ENCODE measurements at places on chromosomes 3 and 15.

GRCh38 chr15:33107950-33108349 lies 86.6 kb downstream of the FMN1 start:
- DNase-seq: no peak

DNA sequence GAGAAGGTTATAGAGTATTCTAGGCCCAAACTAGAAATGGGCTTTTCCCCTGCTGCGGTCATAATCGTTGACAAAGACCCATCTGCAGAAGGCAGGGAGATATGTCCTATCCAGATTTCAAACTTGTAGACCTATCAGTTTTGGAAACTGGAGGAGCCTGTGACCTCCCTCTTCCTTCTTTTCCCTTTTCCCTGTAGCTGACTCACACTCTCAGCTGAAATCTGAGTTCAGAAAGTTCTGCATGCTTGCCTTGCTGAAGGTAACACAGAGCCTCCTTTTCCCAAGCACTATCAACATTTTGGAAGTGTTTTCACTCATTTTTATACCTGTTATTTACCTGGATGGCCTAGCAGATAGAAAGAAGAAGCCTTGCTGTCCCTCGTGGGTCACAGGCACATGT lies 59.1 kb upstream of the PSMD6 start:
- no peak for DNase-seq

- no peak for DNase-seq
Observed at GRCh38 chr3:34678575-34678974, 880.1 kb downstream of the PDCD6IP start.

DNA sequence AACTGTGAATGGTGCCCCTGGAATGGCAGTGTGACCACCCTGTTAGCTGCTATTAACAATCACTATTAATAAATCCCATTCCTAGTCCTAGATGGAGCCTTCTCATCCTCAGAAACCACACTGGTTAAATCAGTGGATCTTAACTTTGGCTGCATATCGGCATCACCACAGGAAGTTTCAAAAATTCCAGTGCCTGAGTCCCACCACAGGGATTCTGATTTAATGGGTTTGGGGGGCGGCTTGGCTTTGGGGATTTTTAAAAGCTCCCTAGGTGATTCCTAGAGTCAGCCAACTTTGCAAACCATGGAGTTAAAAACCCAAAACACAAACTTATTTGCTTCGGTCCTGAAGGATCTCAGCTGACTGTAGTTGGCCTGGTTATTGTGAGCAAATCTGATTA lies 3.1 kb downstream of the FAM107A start:
- no peak for DNase-seq

DNA sequence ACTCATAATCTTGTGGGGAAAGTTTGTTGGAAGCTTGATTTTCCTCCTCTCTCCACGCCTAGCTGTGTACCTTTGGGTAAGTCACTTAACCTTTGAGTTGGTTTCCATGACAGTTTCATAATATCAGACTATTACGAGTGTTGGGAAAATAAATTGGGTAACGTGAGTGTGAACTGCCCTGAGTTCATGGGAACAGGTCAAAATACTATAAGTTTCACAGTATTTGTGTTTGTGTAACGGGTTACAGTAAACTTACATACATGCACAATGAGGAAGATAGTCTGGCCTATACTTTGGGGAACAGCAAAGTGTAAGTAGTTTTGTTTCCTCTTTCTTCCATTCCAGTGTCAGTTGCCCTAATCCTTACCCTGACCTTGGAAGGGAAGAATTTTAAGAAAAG lies 509.9 kb downstream of the MECOM start:
- no peak for DNase-seq

DNA sequence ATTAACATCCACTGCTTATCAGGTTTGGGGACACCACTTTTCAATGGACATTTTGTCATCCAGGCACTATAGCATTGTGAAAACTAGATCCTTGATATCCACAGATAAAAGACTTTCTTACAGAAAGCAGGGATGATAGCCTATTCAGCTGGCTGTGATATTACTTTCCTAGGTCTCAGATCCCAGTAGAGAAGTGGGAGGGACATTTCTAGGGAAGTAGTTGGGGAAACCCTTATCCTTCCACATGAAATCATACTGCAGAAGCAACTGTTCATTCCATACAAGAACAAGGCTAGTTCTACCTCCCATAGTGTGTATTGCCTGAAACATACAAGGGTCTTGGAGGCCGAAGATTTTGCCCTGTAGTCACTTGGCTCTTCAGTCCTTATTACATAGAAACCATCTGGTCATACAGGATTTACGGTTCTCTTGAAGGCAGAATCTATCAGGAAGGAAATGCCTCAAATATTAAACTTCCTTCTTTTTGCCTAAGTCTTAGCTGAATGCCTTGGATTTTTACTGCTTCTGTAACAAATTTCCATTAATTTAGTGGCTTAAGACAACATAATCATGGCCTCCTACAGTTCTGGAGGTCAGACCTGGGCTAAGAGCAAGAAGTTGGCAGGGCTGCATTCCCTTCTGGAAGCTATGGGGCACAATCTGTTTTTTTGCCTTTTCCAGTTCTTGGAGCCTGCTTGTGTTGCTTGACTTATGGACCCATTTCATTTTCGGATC lies 119.4 kb downstream of the ECT2 start:
- DNase-seq: no peak

DNA sequence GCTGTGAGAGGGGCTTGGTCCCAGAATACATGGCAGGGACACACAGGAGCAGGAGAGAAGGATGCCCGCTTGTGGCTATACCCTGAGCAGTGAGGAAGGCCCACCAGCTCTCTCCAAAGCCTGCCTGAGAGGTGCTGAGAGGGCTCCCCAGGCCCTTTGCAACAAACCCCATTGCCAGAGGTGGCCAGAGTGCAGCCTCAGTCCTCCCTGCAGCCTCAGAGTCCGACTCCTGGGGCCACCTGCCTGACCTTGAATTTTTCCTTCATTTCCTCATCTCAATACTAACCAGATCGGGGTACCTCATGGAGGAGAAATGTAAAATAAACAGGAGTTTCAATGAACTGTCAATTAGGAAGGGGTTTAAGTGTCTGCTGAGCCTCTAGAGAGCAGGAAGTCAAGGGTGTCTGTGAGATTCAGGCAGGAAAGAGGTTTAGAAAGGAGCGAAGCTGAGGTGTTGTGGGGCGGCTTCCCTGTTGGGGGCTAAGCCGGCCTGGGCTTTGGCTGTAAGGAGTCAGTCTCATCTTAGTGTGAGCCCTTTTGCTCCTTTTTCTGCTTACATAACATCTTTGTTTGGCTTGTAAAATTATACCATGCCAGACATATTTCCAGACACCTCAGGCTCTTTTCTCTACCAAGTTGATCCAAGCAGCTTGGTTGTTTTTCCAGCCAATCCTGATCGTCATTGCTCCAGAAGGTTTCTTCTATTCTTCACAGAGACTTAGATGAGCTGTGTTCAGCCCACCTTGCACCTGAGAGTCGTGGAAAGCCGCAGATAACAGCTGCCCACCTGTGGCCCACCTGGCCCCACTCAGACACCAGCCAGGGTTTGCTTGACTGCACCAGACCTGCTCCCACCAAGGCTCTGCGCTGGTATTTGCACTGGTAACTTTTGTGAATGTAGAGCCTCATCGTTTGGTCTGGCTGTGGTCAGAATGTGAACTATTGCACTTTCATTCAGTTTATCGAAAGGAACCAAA lies 36.7 kb downstream of the CMTM7 start:
- DNase-seq: no peak

DNA sequence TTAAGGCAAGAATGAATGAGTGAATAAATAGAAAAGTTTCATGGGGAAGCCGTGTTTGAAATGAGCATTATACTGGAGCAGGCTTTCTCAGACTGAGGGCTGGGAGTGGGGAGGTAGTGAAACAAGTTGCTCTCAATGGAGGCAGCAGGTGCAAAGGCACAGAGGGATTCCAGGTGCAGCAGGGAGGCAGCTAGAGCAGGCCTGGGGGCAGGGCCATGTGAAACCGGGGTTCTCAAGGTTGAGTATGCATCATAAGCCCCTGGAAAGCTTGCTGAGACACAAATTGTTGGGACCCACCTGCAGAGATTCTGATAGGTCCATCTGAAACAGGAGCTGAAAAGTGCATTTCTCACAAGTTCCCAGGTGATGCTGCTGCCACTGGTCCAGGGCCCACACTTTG lies 45.3 kb downstream of the BFSP2 start:
- DNase-seq: no peak

GRCh38 chr15:52518487-52519371 lies 10.0 kb downstream of the MYO5A start:
- DNase-seq: no peak

DNA sequence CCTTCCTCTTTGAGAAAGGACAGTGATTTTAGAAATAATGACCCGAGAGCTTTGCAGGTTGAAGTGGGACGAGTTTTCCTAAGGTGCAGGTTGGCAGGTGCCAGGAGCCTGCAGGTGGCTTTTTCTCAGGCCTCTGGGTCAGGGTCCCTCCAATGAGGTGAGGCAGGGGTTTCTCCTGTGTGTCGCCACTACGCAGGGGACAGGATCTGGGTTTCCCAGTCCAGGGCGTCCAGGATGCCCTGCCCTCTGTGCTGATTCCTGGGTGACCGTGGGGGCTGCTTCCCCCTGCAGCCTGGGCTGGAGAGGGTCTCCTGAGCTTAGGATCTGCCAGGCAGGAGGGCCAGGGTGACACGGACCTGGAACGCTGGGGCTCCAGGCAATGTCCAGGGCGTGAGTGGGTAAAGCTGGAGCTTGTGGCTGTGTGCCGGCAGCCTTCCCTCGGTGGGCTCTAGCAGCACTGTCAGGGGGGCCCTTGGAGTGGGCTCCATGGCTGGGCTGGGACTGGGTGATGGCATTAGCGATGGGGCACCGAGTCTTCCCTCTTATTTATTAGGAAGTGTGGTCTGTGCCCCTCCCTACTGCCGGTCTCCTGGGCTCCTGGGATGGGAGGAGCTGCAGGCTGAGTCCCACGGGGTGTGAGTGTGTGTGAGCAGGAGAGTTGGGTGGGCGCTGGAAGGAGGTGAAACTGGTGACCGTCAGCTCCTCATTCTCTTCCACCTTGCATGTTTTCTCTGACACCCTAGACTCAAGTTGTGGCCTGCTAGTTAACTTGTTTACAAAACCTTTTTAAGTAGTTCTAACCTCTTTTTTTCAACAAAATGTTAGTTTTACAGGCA lies 1.8 kb downstream of the APBA2 start:
- DNase-seq: no peak

- no peak for DNase-seq
Observed at GRCh38 chr15:94644433-94644832, 413.1 kb downstream of the MCTP2 start.

DNA sequence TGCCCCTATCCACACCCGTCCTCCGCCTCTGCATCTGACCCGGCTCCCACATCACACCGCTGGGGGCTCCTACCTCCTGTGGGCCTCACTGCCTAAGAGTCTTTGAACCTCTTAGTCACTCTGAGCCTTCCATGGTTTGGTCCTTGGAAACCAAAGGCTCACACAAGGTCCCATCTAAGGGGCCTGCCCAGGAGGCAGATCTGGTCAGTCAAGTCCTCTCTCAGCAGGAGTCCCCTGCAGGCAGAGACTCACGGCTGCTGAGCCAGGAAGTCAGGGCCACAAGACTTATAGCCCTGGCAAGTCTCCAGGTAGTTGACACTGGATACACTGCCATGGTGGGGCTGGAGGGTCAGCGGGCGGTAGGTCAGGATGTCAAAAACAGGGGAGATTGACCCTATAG lies 31.2 kb upstream of the ALDH1L1 start:
- no peak for DNase-seq

DNA sequence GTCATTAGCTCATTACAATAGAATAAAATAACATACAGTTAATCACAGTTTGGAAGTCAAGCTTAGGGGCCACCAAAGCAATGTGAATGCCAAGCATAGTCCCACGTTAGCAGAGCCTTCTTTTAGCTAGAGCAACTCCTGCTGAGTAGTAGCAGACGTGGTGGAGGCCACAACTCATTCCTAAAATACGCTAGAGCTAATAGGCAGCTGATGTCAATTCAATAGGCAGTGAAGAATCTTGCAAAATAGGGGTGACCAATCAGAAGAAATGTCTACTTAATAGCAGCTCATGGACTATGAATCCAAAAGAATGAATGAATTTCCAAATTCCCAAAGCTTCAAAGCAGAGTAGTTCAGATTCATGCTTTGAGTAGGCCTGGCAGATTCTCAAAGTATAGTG lies 292.9 kb upstream of the RORA start:
- DNase-seq: no peak

DNA sequence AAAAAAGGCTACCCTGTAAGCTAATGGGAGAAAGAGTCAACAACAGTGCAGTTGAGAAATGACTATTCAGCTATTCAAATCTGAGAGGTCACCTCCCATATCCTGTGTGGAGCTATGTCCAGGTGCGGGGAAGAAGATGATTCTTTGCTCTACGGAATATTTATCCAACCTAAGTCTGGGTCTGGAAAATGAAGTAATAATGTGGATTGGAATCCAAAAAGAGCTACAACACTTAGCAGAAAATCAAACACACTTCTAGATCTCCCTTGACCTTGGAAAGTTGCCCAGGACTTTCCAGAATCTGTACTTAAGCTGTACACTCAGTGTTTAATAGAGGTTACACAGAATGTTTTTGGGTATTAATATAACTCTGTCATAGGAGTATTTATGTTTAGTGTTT lies 251.9 kb downstream of the NAALADL2 start:
- peak; percentile 41 for DNase-seq

DNA sequence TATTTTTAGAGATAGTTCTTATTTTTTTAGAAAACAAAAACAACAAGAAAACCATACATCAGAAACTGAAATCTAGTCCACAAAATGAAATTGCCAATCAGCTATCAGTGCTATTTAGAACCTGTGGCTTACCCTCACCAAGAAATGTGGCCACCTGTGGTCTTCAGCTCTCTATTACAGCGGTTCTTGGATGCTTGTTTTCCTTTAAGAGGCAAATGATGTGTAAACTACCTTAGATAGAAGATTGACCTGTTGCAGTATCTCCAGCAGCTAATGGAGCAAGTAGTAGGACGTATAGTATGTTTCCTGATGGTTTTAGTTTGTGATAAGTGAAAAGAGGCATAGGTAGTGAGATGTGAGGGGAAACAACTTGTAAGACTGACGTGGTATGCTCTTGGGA lies 21.2 kb downstream of the TFG start:
- no peak for DNase-seq

GRCh38 chr15:48868536-48868935 lies 9.4 kb upstream of the EID1 start:
- DNase-seq: no peak

- DNase-seq: no peak
Observed at GRCh38 chr3:59777667-59778077, 727.8 kb upstream of the CFAP20DC start.

DNA sequence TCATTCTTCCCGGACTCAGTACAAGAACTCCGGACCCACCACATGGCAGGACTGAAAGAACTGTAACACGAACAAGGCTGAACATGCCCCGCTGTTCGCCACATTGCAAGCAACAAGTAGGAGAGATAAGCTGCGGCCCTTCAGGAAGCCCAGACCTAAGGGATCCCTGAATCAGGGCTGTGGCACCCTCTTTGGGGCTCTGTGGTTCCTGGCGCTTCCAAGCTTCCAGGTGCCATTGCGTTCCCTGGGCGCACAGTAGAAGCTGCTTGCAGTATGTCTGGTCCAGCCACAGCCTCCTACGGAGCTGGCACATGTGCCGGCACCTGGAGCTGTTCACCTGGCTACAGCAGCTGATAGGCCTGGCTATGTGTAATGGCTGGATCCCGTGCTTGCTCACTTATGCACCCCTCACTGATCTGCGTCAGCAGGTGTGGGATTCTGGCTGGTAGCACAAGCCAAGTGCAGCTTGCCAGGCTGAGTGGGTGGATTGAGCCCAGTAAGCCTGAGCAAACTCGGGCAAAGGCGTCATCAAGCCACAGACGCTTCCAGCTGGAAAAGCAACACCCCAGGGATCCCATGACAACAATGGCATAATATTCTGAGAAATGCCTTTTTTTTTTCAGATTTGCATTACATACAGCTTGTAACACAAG lies 748.6 kb upstream of the GBE1 start:
- no peak for DNase-seq

- DNase-seq: no peak
Observed at GRCh38 chr3:129058441-129059200, 2.0 kb upstream of the GP9 start.
